NB4 (cell line): ENCODE measurements at places on chromosomes 2 and 18.

DNA sequence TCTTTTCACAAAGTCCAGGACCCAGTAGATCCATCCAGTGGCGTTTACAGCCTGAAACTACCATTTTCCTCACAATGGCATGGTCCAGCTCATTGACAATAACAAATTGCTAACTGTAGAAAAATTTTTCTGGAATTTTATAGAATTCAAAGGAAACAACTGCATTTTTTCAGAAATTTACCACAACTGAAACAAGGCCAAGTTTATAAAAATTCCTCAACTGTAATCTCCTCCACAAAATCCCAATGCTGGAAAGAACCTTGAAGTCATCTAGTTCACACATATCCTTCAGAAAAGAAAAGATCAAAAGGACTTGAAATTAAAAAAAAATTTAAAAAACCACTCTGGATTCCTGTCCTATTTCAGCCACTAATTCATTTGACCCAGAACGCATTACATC is 226.0 kb upstream of the CTAGE1 start:
- no peak for DNase-seq

- no peak for DNase-seq
Measured at GRCh38 chr2:9970200-9971044, 18.9 kb downstream of the GRHL1 start.

DNA sequence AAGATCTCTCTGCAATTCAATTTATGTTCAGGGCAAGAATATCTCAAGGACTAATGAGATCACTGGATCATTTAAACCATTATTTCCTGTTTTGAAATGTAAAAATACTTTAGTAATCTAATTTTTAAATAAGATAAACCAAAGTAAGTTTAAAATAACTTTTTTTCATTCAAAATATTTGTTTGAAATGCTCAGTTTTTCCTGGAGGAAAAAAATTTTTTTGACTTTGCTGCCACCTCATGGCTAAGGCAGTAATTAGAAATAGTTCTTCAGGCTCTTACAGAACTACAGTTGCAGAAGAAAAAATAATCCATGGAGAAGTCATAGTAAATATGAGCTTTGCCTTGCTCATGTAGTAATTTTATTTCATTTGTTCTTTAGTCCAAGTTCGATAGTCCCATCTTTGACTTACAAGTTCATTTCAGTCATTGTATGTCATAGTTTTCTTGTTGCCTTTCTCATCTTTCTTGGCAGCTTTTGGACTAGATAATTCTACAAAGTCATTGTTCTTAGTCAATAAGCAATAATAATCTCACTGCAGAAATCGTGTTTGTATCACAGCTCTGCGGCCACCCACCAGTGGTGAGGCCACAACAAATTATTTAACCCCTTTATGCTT is 127.4 kb downstream of the DPP4 start:
- peak; percentile 39 for DNase-seq

DNA sequence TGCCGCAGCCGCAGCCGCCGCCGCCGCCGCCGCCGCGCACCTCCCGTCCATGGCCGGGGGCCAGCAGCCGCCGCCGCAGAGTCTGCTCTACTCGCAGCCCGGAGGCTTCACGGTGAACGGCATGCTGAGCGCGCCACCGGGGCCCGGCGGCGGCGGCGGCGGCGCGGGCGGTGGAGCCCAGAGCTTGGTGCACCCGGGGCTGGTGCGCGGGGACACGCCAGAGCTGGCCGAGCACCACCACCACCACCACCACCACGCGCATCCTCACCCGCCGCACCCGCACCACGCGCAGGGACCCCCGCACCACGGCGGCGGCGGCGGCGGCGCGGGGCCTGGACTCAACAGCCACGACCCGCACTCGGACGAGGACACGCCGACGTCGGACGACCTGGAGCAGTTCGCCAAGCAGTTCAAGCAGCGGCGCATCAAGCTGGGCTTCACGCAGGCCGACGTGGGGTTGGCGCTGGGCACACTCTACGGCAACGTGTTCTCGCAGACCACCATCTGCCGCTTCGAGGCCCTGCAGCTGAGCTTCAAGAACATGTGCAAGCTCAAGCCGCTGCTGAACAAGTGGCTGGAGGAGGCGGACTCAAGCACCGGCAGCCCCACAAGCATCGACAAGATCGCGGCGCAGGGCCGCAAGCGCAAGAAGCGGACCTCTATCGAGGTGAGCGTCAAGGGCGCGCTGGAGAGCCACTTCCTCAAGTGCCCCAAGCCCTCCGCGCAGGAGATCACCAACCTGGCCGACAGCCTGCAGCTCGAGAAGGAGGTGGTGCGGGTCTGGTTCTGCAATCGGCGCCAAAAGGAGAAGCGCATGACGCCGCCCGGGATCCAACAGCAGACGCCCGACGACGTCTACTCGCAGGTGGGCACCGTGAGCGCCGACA is 2.4 kb downstream of the POU3F3 start:
- peak; percentile 20 for DNase-seq

DNA sequence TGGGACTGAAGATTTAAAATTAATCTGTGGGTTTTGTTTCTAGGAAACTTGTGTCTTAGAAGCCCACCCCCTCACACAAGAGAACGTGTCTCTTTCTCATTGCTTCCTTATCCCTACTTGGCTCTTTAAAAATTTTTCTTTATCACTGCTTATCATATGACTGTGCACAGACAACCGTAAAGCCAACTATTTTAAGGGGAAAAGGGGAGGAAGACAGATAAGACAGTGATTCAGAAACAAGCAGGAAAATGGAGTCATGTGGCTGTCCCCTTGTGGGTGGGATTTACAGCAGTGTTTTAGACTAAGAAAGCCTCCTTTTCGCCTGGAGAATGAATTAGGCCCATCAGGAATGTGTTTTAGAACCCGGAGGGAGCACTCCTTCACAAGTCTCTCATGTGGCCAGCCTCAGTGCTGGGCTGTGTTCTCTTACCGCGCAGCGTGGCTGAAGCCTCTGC is 17.6 kb downstream of the PRKCE start:
- DNase-seq: no peak

DNA sequence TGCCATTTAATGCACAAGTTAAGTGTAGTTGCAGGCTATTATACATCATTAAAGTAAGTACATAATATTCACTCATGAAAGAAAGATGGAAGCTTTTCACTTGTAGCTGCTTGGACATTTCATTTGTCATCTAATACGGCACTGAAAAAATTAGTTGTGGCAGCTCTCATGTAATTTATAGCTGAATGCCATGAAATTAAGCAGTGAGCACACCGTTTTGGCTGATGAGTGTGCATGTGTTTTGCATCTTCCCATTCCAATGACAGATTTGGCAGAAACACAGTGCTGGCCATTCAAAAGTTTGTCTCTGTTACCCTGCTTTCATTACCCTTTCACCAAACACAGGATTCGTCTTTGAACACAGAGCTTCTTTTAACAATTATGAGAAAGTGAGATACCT is 174.0 kb downstream of the PTGR3 start:
- no peak for DNase-seq

DNA sequence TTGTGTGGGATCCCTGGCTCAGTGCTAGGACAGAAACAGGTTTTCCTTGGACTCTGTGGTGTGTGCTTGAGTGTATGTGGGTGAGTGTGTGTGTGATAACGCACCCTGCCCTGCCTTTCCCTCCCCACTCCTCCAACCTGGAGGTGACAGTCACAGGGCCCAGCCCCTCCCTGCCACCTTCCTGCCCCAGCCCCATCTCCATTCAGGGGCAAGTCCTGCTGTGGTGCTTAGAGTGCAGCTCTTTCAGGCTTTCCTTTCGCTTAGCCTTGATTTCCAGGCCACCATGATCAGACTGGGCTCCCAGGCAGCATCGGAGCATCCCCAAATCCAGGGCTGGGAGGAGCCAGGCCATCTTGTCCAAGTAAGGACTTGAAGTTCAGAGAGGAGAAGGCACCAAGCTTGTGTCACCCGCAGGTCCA is 185.2 kb downstream of the ZFP36L2 start:
- no peak for DNase-seq

DNA sequence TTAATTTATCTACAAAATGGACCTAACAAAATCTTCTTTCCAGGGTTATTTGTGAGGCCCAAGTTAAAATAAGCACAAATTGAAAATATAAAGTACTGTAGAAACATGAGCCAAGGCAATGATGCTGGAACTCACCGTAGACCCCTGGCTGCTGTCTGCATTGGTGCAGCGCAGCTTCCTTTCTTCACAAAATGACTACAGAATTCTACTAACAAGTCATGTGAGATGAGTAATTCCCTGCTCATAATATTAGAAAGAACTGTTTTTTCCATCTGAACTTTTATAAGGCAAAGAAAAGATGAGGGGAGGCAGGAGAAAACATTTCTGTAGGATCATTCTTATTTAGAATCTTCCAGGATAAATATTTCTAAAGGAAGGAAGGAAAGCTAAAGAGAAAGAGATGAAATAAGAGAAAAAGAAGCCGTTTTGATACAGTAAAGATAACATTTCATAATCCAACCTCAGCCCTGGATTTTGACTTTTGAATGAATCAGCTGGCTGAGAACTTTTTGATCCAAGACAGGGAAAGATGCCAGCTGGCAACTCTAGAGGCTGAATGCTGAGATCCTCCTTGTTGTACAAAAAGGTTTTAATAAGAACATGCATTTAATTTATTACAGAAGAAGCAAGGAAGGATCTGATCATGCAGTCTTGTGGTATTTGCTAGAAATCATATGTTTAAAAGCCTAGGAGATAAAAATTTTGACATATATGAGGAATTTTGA is 183.9 kb upstream of the KLHL14 start:
- no peak for DNase-seq

GRCh38 chr18:8536231-8536630 is 73.0 kb upstream of the RAB12 start:
- DNase-seq: no peak

GRCh38 chr18:58104096-58104495 is 60.1 kb downstream of the NEDD4L start:
- DNase-seq: peak; percentile 52

- no peak for DNase-seq
Measured at GRCh38 chr18:79640064-79640672, 39.4 kb upstream of the CTDP1 start.

GRCh38 chr2:132589111-132589830 is 80.7 kb downstream of the LYPD1 start:
- no peak for DNase-seq

- peak; percentile 76 for DNase-seq
Measured at GRCh38 chr2:27723372-27724144, 48.0 kb upstream of the MRPL33 start.

DNA sequence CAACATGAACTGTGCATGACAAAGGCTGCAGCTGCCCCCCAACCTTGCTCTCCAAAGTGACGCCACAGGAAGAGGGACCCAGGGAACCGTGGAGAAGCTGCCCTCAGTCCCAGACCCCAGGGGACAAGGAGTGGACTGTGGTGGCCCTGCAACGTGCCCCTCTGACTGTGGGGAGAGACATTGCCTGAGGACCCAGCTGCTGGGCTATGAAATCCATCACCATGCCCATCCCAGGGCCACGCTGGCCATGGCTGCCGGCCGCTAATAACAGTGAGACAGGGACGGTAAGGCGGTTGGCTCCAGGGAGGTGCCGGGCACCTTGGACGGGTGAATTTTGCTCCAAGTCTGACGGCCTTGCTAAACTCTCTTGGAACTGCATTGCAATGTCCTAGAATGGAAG is 211.3 kb upstream of the HDAC4 start:
- no peak for DNase-seq

DNA sequence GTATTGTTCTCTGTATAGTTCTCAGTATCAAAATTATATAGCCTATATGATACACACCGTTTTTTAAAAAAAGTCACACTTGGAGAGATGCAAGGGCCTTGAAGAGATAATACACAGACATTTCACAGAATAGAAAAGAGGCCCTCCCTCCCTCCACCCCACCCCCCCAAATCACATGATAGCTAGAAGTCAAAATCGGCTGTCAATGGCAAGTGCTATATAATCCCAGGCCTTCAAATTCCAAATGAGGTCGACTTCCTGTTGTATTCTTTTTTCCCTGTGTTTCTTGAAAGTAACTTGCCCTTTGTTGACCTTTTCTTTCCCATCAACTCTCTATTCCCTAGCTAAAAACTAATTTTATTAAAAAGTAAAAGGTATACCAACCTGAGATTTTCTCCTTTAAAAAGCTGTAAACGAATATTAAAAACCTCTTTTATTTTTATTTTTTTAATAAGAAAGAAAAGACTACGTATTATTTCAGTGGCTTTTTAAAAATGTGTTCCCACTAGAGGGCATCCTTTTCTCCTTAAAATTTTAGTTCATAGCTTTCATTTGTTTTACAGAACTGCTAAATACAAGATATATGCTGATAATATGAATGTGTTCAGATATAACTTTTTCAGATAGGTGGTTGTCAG is 46.6 kb downstream of the KCMF1 start:
- DNase-seq: peak; percentile 30

DNA sequence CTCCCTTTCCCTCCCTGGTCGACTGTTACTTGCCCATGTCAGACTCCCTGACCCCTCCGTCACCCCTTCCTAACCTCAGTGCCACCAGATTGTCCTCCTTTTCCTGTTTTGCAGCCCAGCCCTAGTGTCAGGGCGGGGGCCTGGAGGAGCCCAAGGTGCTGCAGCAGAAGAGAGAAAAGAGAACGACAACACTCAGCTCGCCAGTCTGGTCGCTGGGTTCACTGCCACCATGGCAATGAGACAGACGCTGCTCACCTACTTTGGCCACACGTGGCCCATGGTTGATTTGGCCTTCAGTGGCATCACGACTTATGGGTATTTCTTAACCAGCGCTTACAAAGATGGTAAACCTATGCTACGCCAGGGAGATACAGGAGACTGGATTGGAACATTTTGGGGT is 108.4 kb upstream of the RMDN2 start:
- peak; percentile 48 for DNase-seq

DNA sequence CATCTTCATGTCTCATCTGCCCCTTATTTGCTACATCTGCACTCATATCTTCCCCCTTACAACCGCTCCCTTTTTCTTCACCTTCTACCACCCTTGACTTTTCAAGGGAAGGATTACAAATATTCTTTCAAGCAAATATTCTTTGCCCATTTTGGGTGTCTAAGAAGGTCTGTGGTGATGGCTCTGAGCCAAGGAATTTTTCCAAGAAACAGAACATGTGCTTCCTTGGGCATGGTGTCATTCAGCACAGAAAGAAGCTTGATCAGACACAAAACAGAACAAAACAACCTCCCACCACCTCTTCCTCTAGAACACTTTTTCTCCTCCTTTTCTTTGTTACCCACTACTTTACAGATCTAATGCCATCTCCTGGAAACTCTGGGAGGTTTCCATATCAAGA is 313.7 kb downstream of the SATB2 start:
- DNase-seq: no peak

GRCh38 chr2:138515092-138515491 is 13.5 kb downstream of the SPOPL start:
- DNase-seq: peak; percentile 37

- no peak for DNase-seq
Measured at GRCh38 chr2:173407646-173408045, 53.0 kb downstream of the CDCA7 start.
